Activated CD8-positive, alpha-beta T cell treated with anti-CD3 and anti-CD28 coated beads for 36 hours (primary cell): ENCODE measurements at places on chromosomes 12 and 14. TPM values are rescaled to one million over a fixed set of nuclear protein-coding genes. Genes with fewer than 3 reads are reported as not detected.

DNA sequence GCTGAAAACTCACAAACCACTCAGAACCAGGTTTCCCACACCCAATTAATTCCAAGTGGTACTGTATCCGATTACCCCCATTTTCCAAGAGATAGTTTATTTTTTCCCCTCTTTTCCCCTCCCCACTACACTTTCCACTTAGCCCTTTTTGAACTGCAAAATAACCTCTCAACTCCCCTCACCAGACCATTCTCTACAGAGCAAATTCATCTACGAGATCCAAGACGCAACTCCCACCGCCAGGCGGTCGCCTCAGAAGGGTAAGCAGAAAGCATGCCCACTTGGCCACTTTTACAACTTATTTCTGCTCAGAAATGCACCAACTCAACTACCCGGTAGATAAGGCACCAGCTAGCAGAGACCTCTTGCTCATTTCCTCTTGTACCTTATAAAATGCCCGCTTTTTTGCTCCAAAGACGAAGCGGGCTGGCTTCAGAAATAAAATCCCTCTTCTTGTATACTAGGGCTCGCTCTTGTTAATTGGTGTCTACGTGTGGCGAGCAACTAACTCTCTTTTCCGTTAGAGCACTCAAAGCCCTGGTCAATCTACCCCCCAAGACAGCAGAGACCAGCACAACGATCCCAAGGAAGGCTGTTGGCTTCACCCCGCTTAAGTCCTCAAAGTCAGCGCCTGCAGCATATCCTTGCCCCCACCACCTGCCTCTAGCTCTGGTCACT is 910 bp upstream of the SRP54 start:
- DNase-seq = peak; percentile 64

DNA sequence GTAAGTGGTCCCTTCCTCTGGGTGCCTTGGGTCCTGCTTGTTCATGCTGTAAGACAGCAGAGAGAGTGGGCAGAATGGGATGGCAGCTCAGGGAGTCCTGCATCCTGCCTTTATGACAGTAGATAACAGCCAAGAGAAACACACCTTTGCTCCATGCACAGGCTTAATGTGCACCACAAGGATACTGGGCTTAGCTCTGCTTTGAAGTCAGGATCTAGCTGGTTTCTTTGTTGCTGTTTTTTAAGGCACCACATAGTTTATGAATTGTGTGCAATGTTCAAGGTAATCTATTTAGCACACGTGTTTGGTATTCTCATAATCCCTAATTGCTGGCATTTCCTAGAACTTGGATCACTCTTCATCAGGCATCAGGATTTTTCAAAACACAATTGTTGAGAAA is 239.5 kb upstream of the DCN start:
- no peak for DNase-seq

DNA sequence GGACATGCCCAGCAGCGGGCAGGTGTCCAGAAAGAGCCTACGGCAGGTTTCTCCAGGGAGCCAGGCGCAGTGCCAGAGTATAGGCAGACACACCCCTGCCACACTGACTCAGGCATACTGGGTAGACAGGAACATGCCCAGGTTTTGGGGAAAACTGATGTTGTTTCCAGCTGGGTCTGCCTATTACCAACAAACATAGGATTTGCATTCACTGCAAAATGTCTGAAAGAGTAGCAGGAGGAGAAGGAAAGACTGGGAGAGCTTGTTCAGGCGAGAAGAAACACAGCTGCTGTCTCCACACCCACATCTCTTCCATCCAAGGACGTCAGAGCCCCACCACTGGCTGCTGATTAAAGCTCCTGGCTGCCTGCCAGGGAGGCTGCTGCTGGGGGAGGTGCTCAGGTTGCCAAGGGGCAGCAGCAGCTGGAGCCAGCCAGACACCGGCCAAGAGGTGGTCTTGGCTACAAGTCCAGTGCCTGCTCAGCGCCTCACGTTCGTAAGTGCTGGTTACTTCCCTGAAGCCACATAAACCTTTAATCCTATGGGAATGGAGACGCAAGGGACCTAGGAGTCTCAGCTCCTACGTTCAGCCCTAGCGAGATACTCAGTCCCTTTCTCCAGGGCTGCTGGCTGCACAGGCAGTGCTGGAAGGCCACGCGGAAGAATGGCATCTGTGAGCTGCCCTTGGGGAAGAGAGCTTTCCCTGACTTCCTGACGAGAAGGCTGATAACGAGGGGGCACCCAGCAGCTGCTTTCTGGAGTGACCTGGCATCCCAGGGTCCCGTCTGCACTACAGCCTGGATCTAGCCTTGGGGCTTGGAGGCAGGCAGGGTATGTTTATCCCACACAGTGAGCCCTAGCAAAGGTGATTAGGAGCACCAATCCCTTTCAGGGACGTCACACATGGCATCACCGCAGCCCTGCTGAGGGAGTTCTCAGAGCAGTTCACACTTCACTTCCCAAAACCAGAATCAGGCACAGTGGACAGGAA is 58.1 kb downstream of the PLEKHG3 start:
- peak; percentile 51 for DNase-seq

GRCh38 chr12:103105971-103106597 is 148.6 kb downstream of the ASCL1 start:
- no peak for DNase-seq

DNA sequence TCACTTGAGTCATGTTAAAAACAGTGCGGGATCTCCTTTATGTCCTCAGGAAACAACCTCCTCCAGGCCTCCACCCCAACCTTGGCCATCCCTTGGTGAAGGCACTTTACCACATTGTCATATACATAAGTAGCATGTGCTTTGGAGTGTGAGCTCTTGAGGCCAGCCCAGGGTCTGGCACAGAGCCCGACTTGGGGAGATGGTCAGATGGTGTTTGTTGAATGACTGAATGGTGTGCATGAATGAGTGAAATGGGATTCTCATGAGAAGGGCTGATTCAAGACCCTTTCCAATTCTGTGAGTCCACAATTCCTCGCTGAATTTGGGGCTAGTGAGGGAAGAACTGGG is 52.9 kb upstream of the DLK1 start:
- DNase-seq = no peak

DNA sequence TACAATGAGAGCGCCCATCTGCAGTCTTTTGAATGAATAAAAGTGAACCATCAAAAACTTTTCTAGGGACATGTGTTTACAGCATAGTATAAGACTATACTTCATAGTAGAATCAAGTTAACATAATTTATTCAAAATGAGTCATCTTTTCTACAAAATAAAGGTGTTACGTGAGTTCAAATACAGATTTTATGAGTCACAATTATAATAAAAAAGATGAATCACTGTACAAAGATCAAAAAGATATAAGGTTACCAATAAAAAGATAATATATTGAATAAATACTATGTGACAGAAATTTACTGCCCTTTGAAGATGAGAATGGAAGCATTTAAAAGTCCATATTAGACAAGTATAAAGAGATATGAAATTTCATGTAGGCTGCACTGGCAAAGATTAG is 2.8 kb downstream of the MBIP start:
- no peak for DNase-seq

GRCh38 chr12:1935242-1935641 is 16.8 kb upstream of the CACNA2D4 start:
- no peak for DNase-seq

DNA sequence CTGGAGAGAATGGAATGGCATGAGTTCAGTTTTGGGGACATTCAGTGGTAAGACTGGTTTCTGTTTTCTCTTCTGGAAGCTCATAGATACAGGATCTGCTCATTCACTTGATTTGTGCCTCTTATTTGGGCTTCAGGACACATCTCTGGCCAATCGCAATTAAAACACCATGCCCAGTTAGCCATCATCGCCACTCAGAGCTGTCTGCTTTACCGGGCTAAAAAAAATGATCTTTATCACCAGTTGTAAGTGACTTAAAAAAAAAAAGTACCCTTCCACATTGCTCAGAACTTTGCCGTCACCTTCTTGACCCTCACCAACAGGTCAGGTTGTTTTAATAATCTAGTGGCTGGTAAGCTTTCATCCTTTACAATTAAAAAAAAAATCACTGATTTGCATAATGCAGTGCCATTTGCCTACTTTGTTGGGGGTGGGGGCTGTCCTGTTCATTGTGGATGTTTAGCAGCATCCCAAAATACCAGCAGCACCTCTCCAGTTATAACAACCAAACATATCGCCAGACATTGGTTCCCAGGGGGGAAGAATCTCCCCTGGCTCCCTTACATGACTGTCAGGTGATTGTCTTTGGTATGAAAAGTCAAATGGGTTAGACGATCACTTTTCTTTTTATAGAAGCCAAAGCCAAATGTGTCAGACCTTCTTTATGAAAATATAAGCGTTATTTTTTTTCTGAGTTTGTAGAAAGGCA is 150.1 kb downstream of the PRKCH start:
- DNase-seq = peak; percentile 30

FAIM2 gene
- total RNA-seq = 0.56 TPM

SOAT2 gene
- total RNA-seq = 5.3 TPM
